ENCODE measurements at places on chromosomes 12 and 14.

DNA sequence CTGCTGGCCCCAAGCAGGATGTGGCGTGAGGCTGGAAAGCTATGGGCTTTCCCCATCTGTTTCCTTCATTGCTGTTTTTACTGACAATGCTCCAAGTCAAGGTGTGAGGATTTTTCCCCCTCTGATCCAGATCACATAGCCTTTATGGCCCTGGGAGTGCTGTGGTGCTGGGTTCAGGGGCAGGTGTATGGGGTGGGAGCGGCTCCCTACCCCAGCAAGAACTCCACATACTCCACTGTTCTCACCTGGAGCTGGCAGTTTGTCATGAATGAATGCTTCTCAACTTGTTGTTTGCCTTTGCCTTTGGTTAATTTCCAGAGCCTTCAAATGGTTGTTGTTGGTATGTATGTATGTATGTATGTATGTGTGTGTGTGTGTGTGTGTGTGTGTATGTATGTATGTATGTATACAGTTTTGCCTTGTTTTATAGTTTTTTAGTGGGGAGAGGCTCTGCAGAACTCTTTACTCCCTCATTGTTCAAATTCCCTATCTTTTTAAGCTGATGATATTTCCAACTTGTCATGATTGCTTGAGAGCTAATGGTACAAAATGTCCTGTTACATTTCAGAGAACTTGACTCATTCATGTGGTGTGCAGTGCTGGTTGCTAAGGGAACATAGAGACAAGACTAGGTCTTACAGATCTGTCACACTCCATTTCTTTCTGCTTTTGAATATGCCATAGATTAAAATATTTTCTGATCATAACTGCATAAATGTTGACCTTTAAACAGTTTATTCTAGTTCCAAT lies 36.6 kb upstream of the ASPG start:
- peak; percentile 6 for DNase-seq

DNA sequence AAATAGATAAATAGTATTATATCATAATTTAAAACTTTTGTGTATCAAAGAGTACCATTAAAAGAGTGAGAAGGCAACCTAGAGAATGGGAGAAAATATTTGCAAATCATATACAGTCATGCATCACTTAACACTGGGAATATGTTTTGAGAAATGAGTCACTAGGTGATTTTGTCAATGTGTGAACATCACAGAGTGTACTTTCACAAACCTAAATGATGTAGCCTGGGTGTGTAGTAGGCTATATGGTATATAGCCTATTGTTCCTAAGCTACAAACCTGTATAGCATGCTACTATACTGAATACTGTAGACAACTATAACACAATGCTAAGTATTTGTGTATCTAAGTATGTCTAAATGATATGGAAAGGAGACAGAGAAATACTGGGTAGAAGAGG lies 48.0 kb upstream of the ARID2 start:
- DNase-seq = no peak

DNA sequence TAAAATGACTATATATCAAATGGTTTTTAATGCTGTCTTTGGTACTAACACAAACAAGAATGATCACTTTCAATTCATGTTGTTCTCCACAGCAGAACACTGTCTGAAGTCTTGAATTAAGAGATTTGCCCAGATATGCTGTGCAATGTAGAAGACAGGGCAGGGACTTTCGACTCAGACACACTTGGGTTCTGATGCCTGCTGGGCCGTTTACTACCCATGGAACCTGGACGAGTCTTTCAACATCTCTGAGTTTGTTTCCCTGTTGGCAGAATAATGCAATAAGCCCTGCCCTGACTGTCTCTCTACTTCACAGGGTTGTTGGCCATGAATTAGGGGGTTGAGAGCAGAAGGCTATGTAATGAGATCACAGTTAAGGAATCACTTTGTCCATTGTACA lies 162.6 kb upstream of the TMPO start:
- peak; percentile 9 for DNase-seq

DNA sequence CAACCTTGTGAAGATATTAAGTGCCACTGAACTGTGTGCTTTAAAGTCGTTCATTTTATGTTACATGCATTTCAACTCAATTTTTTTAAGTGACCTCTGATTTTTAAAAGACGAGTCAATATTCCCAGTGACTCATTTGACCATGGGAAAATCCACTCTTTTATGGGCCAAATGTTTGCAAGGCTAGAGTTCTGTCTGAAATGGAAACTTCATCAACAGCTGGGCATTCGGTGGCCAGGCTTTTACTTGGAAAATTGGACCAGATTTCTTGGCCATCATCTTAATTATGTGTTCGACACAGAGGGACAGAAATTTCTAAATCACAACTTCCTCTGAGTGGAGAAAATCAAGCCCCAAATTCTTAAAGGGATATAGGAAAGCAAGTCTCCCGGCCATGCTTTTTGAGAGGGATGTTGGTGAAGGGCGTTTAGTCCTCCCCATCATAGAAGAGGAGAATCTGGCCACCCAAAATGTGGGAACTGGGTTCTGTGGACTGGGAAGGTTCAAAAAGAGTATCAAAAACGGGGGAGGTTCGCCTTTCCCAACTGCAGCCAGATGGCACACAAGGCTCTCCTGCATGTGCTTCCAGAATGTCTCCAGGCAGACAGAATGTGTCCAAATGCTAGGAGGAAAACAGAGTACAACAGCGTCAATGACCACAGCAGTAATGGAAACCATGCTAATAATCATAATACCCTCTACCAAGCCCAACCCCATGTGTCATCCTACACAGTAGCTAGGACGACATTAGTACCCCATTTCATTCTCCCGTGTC lies 40.9 kb upstream of the FZD10 start:
- no peak for DNase-seq

DNA sequence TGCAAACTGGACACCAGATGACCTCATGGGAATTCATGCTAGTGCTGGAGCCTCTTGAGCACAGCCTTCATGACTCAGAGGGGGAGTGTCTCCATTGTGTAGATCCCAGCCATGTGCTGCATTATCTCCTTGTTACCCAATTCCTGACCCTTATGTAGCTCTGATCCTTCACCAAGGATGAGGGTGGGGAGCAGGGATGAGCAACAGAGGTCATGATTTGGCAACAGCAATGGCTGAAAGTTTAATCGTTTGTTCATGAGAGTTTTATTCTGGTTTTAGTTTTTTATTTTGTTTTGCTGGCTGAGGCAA lies 9.5 kb upstream of the BDKRB1 start:
- DNase-seq = peak; percentile 97

DNA sequence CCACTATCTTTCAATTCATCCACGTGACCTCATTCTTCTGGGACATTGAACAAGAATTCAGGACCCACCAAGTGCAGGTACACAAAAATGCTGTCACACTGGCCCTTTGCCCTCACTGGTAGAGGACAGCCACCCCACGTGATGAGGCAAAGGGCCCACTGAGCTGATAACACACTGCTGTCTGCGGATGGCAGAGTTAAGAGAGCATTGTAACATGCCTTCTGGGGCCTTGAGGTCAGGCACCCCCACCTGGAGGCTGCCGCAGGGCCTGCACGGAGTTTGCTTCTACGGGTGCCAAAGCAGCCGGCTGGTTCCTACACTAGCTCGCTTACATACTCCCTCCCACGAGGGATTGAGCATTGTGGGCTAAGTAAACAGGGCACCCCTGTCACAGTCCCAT lies 101.0 kb downstream of the LRIG3 start:
- no peak for DNase-seq

DNA sequence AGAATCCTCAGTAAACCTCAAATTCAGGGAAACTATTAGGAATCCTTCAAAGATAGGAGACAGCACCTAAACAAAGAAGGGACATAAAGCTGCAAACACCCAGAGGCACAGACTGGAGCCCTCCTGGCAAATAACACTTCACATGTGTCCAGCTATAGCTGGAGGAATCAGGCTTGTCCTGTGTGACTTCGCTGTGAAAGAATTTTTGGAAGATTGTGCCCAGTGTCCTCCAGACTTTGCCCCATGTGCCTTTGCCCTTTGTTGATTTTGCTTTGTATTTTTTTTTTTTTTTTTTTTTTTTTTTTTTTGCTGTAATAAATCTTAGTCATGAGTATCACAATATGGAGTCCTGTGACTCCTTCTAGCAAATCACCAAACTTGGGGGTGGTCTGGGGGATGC lies 136.8 kb downstream of the KCNH5 start:
- DNase-seq = no peak
